Stimulated activated CD8-positive, alpha-beta memory T cell treated with anti-CD3 and anti-CD28 coated beads, Interleukin-7, amount 100 ng/mL, for 1 hour (primary cell): ENCODE measurements at places on chromosomes 7 and 10.

GRCh38 chr7:51198654-51199053 lies 118.0 kb downstream of the COBL start:
- no peak for DNase-seq

DNA sequence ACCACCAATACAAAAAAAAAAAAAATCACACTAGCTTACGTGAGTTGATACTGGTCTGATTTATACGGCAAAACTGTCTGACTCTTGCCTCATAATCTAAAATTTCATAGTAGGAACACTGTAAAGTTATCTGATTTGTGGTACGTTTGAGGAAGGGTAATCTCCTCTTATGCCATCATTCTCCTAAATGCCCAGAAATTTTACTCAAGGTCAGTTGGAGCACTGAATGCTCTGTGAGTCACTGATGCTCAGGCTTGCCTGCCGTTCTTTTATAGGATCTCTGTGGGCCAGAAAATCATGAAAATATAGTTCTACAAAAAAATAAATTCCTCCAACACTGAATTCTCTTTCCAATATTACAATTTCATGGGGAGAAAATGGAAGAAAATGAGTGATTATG lies 135.7 kb downstream of the PDE1C start:
- DNase-seq, result no peak

DNA sequence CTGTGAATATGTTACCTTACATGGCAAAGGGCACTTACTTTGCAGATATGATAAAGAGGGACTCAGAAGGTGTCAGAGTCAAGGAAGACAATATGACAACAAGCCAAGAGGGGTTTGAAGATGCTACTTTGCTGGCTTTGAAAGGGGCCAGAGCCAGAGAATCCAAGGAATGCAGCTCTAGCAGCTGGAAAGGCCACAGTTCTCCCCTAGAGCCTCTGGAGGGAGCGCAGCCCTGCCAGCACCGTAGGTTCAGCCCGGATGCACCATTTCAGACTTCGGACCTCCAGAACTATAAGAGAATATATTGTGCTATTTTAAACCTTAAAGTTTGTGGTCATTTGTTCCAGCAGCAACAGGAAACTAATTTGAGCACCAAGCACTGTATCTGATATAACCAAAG lies 32.9 kb upstream of the WDR11 start:
- DNase-seq, result no peak

- no peak for DNase-seq
Observed at GRCh38 chr7:84339306-84339705, 144.7 kb upstream of the SEMA3A start.

GRCh38 chr10:14839305-14839695 lies 1.2 kb downstream of the HSPA14 start:
- no peak for DNase-seq

- no peak for DNase-seq
Observed at GRCh38 chr7:7731732-7732131, 13.3 kb upstream of the RPA3 start.

DNA sequence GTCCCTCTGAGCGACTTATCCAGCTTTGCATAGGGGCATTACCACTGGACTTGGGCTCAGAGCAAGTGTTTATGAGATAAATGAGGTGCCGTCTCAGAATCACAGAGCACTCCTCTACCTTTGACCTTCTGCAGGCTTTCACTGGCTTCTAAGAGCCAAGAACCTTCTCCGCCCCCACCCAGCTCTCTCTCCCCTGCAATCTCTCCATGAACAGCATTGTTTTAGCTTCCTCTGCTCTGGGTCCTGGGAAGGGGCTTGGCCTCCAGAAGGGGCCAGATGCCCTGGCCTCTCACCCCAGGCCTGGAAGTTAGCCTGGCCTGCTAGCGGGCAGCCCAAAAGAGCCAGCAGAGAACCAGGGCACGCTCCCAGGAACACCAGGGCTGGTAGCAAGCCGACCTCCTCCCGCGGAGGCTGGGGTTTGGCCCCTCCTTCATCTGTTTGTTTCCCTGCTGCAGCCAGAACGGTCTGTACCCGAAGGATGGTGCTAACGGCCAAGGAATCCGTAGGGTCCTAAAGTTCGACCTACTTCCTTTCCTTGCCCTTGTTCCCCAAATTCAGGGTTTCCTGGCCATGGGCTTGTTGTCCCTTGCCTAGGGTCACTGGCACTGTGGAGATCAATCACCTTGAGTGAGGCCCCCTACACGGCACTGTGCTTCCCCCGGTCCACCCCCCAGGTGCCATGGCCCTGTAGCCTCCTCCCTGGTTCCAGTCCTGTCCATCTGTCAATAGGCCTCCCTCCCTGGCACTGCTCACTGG lies 18.7 kb upstream of the DDIT4 start:
- no peak for DNase-seq

DNA sequence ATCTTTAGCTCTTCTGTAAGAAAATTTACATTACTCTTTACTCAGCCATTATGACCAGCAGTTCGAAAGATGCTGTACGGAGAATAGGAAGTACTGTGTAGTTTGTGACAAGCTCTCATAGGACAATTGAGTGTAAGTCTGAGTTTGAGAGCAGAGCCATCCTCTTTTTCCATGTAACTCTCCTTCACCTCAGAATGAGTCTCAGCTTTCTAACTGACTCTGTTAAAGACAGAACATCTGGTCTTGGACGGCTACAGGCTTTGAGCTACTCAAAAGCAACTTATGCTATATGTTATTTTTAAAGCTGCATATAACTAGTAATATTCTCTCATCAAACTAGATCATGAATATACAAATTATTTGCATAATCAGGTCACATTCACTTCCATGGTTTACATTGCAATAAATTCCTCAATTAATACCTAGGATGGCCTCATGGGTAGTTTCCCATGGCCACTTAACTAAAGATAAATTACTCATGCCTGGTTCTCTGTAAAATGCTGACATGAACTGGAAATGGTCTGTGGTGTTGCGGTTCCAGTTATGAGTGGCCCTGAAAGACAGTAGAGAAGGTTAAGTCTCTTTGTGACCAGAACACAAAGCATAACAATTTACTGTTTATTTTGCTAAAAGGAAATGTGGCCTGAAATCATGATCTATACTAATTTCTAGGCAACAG lies 358.7 kb downstream of the PHF14 start:
- no peak for DNase-seq

DNA sequence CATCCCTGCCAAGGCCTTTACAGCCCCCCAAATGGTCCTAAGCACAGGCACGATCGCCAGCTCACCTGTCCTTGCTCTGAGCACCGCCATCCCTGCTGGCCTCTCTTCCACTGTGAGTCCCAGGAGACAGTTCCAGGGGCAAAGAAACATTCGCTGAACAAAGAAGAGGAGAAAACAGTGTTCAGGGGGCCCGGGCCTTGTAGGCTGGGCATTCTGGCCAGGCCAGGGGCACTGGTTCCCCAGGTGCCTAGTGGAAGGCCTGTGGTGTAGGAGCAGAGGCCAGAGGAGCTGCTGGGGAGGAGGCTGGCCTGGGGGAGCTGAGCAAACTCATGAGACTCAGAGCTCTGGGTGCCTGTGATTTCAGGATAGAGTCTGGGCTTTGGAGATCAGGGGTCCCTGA lies 22.6 kb downstream of the AQP1 start:
- DNase-seq, result no peak

DNA sequence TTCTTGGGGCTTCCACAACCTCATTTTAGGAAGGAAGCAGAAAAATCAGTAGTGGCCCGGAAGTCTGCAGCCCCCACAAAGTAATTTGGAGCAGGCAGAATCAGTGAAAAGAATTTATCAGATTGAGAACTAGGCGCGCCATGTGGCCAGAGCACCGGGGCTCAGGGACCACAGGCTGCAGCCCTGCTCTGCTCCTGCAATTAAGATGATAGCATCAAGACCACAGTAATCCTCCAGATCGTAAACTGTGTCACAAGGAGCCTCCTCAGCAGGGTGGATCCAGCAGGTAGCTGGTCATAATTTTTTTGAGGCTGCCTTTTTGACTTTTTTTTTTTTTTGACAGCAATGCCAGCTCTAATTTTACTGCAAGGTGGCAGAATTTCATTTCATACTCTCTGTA lies 209.0 kb upstream of the ZMIZ1 start:
- no peak for DNase-seq

GRCh38 chr7:85829817-85830432 lies 643.1 kb upstream of the SEMA3D start:
- no peak for DNase-seq

DNA sequence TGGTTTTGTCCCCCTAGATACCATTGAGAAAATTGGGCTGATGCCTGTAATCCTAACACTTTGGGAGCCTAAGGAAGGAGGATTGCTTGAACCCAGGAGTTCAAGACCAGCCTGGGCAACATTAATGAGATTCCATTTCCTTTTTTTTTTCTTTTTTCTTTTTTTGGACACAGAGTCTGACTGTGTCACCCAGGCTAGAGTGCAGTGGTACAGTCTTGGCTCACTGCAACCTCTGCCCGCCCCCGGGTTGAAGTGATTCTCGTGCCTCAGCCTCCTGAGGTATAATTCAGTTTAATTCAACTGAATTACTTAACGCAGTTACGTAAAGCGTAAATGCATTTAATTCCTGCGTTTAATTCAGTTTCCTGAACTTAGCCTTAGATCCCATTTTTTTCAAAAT lies 13.3 kb downstream of the CCAR1 start:
- DNase-seq, result no peak

DNA sequence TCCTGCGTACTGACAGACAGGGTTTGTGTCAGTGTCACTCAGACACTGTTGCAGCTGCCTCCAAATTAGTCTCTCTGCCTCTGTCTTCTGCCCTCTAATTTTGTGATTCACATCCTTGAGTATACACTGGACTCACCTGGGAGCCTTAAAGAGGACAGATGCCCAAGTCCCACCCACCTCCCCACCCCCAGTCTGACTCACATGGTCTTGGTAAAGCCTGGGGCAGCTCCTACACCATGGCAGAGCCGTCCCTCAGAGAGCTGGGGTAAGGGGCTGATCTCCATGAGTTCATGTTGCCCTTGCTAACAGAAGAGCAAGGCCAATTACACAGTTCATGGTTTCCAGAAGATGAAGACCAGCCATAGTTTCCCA lies 197.6 kb upstream of the STK17A start:
- DNase-seq, result no peak

DNA sequence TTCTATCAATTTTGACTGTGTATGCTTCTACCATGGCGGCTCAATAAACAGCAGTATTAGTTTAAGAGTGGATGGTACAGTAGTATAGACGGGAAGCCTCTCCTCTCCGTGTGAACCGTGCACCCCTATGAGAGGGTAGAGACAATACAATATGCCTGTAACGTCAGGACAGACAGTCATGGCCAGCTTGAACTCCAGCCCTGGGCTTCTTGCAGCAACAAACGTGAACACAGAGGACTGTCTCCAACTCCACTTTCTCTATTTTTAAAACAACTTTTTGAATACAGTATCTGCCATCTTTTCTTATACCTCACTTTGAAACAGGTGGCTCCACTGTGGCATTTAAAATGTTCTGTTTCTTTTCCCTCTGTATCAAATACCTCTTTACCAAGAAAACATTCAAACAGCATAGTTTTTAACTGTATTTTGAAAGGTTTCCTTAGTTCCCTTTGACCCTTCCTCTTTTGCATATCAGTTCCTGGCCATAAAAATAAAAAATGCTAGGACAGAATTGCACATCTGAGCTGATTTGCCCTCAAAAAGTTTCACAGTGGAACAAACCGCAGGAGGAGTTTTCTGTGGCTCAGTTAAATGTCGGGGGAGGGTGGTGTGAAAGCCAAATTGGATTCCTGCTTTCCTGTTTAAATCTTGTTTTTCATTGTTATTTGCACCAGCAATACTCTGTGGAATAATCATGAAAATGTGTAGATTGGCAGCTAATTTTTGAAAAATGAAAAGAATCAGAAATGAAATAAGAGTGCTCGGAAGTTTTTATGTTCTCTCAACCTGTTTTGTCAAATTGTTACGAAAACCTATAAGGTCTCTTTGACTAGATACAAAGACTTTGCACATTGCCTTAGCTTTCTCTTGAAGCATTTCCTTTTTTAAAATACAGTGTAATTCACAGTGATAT lies 8.0 kb downstream of the IKZF1 start:
- DNase-seq, result no peak

DNA sequence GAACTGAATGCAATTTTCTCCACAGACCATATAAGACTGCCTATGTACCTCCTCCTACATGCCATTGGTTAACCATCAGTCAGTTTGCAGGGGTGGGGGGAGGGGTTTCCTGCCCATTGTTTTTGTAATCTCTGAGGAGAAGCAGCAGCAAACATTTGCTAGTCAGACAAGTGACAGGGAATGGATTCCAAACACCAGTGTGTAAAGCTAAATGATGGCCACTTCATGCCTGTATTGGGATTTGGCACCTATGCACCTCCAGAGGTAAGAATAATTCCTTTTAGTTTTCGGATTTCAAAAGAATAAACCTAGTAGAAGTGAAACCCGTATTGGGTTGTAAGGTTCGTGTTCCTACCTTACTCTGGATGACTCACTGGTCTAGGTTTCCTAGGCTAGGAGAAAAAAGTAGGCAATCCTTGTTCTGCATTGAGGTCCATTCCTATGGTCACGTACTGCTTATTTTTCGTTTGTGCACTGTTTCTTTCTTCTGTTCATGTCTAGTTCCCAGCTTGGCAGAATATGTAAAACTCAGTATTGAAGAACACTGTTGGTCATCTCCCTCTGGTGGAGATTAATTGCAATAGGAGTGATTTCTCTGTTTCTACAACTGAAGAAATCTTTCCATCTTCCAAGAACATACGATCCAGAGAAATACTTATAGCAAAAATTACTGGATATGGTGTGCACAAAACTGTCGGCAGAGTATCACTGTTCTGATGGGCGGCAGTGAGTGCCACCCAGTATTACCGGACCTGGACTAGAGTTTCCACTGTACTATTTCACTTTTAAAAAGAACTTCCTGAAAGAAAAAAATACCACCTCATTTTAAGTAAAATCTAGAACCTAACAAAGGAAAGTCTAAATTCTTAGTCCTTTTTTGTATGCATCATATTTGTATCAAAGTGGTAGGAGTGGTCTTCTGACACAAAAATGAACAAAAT lies at the start of gene AKR1C3:
TSS of gene AKR1C3 (plus strand) at position 150 of the 941 bp plus-strand sequence. CDS start at position 181, 31 bp downstream.
- DNase-seq, result no peak

GRCh38 chr7:38177621-38178003 lies 433 bp upstream of the STARD3NL start:
- DNase-seq, result no peak

- no peak for DNase-seq
Observed at GRCh38 chr10:14017467-14017866, 313.3 kb downstream of the FRMD4A start.

DNA sequence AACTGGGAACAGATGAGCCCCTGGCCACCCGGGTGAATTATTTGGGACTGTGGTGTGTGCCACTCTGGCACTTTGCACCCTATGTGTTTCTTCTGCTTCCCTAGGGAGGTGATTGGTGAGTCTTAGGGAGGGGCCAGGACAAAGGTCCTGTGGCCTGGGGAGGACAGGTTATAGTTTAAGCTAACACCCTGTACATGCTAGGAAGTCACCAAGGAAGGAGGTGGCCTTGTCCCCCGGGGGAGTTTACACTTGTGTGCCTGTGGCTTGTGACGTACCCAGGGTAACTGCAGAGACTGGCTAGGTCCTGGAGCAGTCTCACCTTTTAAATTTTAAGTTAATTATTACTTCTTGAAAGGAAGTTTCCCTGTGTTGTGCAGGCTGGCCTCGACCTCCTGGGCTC lies 196.2 kb downstream of the BAMBI start:
- no peak for DNase-seq

DNA sequence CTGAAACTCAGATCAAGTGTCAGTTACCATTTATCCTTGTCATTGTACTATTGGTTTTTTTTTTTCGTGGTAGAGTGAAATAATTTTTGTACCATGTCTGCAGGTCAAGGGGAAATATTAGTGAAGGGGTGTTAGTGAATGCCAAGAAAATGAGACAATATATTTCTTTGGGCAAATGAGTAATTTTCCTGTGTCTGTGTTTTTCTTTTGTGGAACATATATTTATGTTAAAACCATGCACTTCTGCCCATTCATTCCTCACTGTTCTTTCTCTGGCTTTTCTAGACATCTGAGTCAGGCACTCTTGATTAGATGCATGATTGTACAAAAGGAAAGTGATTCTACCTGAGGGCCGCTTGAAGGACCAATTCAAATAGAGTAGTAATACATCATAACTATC lies 161.6 kb downstream of the BICC1 start:
- DNase-seq, result no peak
